Spinal cord (tissue), 10 donors: ENCODE measurements at places on chromosomes 7 and 10. TPM values are rescaled to one million over a fixed set of nuclear protein-coding genes. Genes with fewer than 3 reads are reported as not detected.

Gene POM121L12
- not detected for polyA plus RNA-seq

Gene FAM180A
- polyA plus RNA-seq = 0.22 TPM

Gene OR2A7
- 1.7 TPM for polyA plus RNA-seq

Gene GIMAP8
- polyA plus RNA-seq = 4.2 TPM

Gene CFAP70
- 14.2 TPM for polyA plus RNA-seq

Gene NPY4R
- polyA plus RNA-seq = 0.24 TPM

Gene NEUROD6
- 17.1 TPM for polyA plus RNA-seq

Gene SLC26A3
- not detected for polyA plus RNA-seq

Gene SAMD9
- 2.0 TPM for polyA plus RNA-seq

Gene CPA4
- 0.84 TPM for polyA plus RNA-seq

Gene CYP26C1
- polyA plus RNA-seq = not detected

Gene ATOH7
- polyA plus RNA-seq = 0.92 TPM

Gene EFCAB10
- polyA plus RNA-seq = 6.0 TPM

Gene SEMA3E
- polyA plus RNA-seq = 5.8 TPM

Gene VIM
- 2,808 TPM for polyA plus RNA-seq

Gene TLL2
- polyA plus RNA-seq = 6.1 TPM

Gene A1CF
- 0.06 TPM for polyA plus RNA-seq

Gene CUBN
- 5.7 TPM for polyA plus RNA-seq

Gene KAZALD1
- polyA plus RNA-seq = 2.5 TPM

Gene HTRA1
- polyA plus RNA-seq = 243 TPM

Gene SRRT
- polyA plus RNA-seq = 139 TPM

Gene FAM25C
- not detected for polyA plus RNA-seq

Gene HDAC9
- 21.4 TPM for polyA plus RNA-seq

Gene CYP26A1
- polyA plus RNA-seq = 0.30 TPM

Gene RBP3
- polyA plus RNA-seq = 0.29 TPM

Gene CRCP
- polyA plus RNA-seq = 42.7 TPM

Gene ZRANB1
- polyA plus RNA-seq = 26.5 TPM

Gene FGF8
- polyA plus RNA-seq = 1.7 TPM

Gene MGMT
- polyA plus RNA-seq = 10.4 TPM

Gene PI4K2A
- polyA plus RNA-seq = 20.4 TPM

Gene OR6V1
- polyA plus RNA-seq = not detected

Gene VWDE
- polyA plus RNA-seq = 1.5 TPM

Gene MRLN
- 2.8 TPM for polyA plus RNA-seq

Gene SKIDA1
- polyA plus RNA-seq = 4.5 TPM

Gene CCDC172
- 0.21 TPM for polyA plus RNA-seq

Gene TUBB8
- 0.56 TPM for polyA plus RNA-seq

Gene FAM221A
- 20.6 TPM for polyA plus RNA-seq

Gene C7orf33
- polyA plus RNA-seq = not detected

Gene SUMF2
- 101 TPM for polyA plus RNA-seq

Gene EPO
- polyA plus RNA-seq = 0.44 TPM
